HT-29 (cell line): ENCODE measurements at places on chromosomes 3 and 15.

GRCh38 chr3:17602126-17602525 is 140.3 kb downstream of the TBC1D5 start:
- no peak for DNase-seq

- no peak for DNase-seq
Observed at GRCh38 chr15:49387471-49387870, 35.6 kb upstream of the FGF7 start.

DNA sequence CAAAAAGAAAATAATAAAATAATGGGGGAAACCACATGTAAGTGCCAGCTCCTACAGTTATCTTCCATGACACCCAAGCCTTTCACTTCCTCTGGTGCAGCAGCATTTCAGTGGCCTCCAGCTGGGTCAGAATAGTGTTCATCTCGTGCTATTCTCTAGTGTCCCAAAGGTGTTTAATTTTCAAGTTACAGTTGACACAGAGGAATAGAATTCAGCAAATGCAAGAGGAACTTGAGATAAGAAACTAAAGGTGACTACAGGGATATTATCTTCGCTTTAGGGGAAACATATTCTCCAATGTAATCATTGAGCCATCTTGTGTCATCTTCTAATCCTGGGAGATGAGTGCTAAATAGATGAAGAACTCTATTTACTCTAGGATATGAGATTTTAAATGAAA is 212.8 kb downstream of the EPHA3 start:
- DNase-seq = no peak

DNA sequence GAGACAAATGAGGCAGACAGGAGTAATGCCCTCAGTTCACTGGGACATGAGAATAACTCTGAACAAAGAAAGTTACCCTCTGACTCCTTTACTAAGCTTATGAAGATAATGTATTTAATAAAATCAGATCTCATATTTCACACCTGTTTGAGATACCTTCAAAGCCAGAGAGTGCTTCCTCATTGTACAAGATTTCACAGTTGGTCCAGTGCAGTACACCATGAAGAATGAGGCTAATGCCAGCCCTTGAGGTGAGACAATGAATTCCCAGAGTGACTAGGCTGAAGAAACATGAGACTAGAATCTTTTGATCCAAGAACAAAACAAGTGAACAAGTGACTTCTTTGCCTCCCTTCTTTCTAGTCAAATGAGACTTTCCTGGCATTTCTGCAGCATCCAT is 1133.8 kb downstream of the TUSC7 start:
- no peak for DNase-seq

DNA sequence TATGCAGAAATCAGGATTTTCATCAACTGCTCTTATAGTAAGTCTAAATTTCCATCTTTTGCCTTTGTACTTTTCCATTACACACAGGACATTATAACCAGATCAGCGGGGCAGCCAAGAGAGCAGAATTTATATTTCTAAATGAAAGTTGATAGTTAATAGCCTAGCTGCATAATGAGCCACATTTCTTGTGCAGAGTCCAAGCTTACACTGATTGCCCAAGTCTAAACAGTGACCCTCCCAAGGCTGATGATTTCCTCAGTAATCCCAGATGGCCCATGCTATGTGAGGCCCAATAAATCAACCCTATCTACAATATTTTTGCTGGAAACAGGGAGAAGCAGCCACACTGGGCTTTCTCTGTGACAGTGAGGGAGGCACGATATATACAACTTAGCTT is 475.8 kb upstream of the KCNMB2 start:
- no peak for DNase-seq

DNA sequence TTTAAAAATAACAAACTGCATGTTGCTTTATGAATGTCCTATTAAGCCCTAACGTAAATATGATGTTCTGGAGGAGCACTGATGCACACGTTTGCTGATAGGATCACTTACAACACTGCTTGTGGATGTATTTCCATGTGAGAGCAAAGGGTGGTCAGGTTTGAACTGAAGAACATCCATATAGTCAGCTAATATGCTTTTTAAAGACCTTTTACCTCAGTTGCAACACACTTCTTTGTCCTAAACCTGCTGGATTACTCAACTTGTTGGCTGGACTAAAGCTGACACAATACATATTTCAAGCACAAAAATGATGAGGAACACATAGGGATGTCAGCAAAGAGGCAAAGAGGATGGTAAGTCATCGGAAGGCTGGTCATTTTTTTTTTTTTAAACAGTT is 186.6 kb downstream of the TIGIT start:
- no peak for DNase-seq

GRCh38 chr3:194738254-194739093 is 52.8 kb downstream of the FAM43A start:
- no peak for DNase-seq

GRCh38 chr3:42421818-42422796 is 11.7 kb upstream of the LYZL4 start:
- no peak for DNase-seq

DNA sequence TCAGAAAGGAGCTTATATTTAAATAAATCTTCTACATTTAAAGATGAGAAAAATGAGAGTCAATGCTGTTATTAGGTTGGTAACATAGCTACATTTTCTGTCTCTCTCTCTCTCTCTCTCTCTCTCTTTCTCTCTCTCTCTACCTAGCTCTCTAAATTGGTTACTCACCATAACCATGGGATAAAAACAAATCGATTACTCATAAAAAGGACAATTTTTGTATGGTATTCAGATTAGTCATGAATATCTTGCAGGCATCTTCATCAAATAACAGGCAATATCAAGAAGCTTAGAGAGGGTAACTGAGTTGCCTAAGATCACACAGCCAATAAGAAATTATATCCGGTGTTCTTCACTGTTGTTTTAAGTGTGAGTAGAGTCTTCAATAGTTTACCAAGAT is 81.8 kb upstream of the ALCAM start:
- DNase-seq = no peak

GRCh38 chr3:129412542-129413198 is 15.8 kb downstream of the EFCAB12 start:
- no peak for DNase-seq

DNA sequence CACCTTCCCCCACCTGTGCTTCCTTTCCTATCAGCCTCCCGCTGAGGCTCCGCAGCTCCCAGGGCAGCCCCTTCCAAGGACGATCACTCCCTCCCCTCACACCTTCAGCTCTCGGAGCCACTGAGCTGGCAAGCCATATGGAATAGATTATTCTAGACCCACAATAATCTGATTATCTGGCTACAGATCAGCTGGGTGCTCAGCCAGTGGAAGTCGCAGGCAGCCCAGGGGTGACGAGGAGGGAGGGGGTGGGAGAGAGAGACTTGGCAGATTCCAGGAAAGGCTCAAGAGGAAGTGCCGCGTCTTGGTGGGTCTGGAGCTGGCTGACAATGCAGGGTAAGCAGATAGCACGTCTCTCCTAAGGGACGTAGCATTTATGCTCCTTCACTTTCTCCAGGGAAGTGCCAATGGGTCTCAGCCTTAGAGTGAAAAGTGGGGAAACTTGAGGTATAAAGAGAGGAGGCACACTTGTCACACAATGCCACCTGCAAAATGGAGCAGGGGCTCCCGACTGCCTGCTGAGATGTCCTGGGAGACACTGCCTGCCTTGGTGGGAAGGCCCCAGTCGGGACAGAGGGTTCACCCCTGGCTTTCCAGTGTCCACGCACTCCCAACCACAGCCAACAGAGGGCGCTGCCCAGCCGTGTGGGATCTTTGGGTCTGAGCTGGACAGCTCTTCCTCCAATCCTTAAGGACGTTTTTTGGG is 9.4 kb upstream of the MESP1 start:
- peak; percentile 96 for DNase-seq

DNA sequence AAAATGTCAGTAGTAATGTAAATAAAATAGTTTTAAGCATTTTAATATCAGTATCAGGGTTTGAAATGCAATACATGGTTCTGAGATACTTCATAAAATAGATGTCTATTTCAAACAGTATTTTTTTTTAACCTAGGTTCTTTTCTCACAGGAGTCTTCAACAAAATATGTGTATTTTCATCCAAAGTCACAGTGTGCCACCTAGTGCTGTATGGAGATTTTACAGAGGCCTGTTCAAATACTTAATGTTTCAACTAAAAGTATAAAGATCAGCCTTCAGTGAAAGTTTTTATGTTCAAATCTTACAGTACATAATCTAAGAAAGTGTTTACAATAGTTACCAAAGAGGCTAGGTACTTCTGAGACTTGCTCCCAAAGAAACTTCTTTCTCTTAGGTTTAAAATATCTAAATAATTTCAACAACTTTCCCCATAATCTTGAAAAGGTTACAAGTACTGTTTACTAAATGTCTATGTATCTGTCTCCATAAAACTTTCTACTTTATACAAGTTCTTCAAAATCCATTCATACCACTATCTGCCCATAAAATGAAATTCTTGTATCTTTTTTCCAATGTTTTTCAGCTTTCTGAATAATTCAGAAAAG is 38.3 kb downstream of the SCAPER start:
- peak; percentile 63 for DNase-seq

- peak; percentile 17 for DNase-seq
Observed at GRCh38 chr3:152658977-152659720, 175.8 kb upstream of the P2RY1 start.

- no peak for DNase-seq
Observed at GRCh38 chr3:2153053-2153452, 54.4 kb downstream of the CNTN4 start.

DNA sequence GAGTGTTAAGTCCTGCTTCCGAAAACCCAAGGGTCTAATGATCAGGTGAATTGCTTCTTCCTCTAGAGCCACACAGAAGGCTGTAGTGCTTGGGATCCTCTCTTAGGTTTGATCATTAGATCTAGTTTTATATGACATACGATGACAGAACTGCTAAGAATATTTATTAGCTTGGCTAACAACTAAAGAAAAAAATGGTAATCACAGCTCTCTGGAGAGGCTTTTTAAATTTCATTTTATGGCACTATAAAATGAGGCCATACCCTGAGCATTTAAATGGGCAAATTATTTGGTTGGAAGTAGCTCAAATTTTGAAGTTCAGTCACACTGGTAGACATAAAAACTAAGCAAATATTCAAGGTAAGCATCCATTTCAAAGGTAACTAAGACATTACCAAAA is 482.5 kb upstream of the WNT5A start:
- DNase-seq = no peak

DNA sequence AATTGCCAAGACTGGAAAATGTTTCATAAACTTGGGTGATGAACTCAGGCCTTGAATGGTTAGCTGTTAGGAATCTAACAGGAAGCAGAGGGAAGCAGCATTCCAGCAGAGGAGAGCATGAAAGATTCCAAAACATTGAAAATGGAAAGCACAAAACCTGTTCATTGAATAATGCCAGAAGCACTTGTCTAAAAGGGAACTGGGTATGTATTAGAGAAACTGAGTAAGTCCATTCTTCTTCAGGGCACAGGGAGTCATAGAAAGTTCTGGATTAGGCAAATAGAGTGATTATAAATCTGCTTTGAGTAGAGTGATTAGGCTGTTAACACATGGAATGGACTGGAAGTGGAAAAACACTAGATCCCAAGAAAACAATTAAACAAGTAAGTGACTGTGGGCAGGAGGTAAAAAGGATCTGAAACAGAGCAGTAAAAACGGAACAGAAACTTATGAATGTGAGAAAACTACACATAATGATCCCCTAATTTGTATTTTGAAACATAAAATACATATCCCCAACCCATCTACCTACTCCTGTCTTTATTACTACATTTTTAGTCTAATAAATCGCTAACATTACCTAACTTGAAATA is 343.4 kb downstream of the TBC1D5 start:
- no peak for DNase-seq

DNA sequence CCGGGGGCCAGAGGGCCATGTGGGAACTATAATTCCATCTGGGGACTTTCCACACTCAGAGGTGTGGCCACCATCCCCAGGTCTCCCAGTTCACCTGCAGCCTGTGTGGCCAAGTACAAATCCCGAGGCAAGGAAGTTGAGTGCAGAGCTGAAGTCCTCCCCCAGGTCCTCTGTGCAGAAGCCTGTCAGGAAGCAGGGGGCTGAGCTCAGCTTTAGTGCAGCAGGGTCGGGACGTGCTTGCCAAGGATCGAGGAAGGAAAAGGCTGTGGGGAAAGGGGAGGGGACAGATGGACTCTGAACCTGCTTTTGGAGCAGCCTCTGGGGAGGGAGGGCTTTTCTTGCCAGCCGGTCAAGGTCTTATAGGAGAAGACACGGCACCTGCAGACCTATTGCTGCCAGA is 67.7 kb downstream of the CHRNA7 start:
- DNase-seq = no peak

DNA sequence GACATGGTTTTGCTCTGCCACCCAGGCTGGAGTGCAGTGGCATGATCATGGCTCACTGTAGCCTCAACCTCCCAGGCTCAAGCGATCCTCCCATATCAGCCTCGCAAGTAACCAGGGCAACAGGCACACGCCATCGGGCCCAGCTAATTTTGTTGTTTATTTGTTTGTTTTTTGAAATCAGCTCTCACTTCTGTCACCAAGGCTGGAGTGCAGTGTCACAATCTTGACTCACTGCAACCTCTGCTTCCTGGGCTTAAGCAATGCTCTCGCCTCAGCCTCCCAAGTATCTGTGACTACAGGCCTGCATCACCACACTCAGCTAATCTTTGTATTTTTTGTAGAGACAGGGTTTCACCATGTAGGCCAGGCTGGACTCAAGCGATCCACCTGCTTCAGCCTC is 26.3 kb upstream of the PLCH1 start:
- no peak for DNase-seq

GRCh38 chr15:51620641-51621040 is 1.9 kb downstream of the DMXL2 start:
- peak; percentile 39 for DNase-seq

GRCh38 chr3:122502139-122502538 is 12.6 kb downstream of the KPNA1 start:
- no peak for DNase-seq

DNA sequence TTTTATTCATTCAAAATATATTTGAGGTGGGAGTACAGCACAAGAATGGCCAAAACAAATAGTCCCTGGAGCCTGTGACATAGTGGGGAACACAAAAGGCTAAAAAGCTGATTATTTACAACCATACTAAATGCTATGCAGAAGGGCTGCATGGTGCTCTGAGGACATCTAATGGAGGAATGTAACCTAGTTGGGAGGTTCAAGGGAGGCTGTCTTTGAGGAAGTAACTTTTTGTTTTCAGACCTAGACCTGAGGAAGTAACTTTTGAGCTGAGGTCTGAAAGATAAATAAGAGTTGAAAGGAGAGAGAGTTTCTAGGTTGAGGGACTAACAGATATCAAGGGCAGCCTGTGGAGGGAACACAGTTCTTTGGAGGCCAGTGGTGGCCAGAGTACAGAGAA is 34.8 kb upstream of the RASA2 start:
- DNase-seq = peak; percentile 63
